HCT116 (cell line): ENCODE measurements at places on chromosomes 7 and 10. TPM values are rescaled to one million over a fixed set of nuclear protein-coding genes. Genes with fewer than 3 reads are reported as not detected.

Gene SEMA3D
- 1.4 TPM for total RNA-seq

Gene ZMIZ2
- 91.3 TPM for total RNA-seq

Gene GBF1
- 58.9 TPM for total RNA-seq

Gene MYOZ1
- total RNA-seq: not detected

Gene PODXL
- 37.5 TPM for total RNA-seq

Gene MOGAT3
- not detected for total RNA-seq

Gene TMEM120A
- total RNA-seq: 25.9 TPM

Gene PNLIP
- total RNA-seq: 1.3 TPM

Gene SAP25
- total RNA-seq: 4.4 TPM

Gene PLEKHA1
- 30.6 TPM for total RNA-seq

Gene AKAP9
- total RNA-seq: 32.6 TPM
